ENCODE measurements at places on chromosomes 1 and 21.
A peak's percentile ranks its signal among the peaks of the same experiment; 100 is the strongest.

DNA sequence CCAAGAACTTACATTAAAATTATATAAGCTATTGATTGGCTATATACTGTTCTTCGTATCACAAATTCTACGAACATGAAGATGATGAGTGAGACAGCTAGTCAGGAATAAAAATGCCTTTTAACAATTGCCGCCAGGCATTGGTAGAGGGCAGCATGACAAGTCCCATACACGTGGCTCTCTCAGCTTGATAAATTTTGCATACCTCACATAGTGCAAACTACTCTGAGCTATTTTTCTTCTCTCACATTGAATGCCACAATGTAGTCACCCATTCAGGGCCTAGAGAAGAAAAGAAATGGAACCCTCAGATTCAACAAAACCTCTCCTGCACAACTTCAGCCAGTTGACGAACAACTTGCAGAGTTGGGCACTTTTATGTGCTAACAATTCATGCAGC, 27.0 kb upstream of the FMO2 start:
- DNase-seq: no peak

DNA sequence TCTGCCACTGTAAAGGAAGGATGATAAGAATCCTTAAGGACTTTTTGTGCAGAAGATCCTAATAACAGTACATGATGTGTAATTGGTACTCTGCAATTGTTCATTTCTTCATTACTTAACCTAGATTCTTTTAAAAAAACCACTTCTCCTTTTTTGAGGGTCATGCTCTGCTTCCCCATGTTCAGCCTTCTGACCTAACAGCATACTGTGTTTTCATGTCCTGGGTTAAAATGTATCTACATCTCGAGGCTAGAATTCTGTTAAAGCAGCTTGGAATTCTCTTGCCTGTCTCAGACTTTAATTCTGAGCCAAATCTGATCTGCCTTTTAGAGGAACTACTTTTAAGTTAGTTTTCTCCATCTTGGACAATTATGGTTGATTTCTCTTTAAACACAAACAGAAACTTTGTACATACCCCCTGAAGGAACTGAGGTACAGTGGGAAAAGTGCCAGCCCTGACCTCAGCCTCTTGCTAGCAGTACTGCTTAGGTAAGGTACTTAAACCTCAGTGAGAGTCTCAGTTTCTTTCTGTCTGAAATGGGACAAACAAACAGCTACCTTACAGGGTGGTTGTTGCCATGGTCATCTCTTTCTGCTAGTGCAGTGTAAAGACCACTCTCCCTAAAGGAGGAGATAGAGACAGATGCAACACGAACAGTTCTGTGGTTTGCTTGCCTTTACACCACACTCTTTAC, 103.2 kb upstream of the DYNLT5 start:
- no peak for DNase-seq

GRCh38 chr21:18725653-18726052, 322.1 kb upstream of the TMPRSS15 start:
- DNase-seq: no peak

GRCh38 chr1:37497832-37498231, 16.7 kb downstream of the MEAF6 start:
- DNase-seq: no peak

DNA sequence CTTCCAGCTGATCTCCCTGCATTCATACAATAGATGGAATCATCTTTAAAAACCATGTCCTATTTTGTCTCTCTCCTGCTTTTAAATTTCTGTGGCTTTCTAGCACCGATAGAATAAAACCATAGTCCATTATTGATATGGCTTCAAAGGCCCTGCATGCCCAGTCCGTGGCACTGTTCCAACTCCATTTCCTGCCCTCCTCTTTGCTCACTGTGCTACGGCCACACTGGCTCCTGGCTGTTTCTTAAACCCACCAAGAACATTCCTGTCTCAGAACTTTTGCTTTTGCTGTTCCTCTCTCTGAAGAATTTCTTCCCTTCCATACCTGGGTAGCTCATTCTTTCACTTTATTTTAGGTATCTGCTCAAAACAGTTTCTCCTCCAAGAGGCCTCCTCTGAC, 7.2 kb downstream of the SLAMF1 start:
- DNase-seq: no peak

GRCh38 chr1:208977012-208977411, 606.5 kb upstream of the CAMK1G start:
- no peak for DNase-seq

DNA sequence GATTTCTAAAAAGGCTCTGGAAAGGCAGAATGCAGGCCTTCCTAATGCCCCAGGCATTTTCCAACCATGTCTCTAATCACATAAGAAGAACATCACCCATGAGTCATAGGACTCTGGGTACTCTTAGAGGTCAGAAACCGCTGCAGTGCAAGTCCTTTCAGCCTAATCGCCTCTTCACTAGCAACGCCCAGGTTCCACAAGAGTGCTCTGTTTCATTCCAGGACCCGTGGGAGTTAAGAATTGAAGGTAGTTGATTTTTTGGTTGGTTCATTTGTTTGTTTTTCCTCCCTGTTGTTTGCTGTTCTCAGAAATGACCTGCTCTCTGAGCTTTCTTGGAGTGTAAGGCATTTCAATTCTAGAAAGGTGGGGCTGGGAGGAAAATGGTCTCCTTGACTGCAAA, 123.2 kb downstream of the NR5A2 start:
- no peak for DNase-seq

GRCh38 chr21:15524855-15525254, 204.9 kb upstream of the USP25 start:
- no peak for DNase-seq

DNA sequence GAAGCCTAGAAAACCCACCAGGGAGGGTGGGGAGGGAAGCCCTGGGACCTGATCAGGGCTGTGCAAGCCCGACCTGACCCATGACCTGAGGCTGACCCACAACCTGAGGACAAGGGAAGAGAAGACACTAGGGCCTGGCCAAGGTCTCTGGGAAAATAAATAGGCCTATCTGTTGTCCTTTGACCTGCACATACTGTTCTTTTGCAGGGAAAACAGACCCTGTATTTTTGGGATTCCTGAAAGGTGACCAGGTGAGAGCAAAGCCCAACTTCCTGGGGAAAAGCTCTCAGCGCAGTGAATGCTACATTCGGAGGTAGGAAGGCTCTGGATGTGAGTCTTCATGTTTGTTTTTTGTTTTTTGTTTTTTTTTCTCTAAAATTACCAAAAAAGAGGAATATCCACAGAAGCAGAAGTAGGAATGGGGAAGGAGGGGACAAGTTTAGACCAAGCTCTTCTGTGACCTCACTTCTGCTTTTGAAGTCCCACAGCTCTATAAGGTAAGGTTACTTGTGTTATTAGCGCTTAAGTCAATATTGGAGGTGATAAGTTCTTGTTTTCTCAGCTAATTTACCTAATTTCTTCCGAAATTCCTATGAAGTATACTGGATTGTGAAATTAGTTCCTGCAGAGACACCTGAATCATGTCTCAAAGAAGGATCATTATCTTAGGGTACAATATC, 26.2 kb upstream of the LYST start:
- no peak for DNase-seq

DNA sequence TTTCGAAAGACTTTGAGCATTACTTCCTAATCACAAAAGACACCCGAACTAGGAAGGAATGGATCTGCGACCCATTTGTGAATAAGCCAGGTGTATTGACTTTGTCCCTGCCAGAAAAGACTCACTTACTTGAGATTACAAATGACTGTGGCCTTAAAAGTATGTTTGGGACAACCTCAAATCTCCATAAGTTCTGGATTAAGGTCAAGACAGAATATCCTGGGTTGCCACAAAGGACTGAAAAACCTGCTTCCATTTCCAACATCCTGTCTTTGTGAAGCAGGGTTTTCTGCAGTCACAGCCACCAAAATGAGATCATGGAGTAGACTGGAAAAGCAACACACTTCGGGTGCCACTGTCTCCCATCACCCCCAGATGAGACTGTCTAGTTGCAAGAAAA, 537.4 kb upstream of the ZRANB2 start:
- no peak for DNase-seq

GRCh38 chr21:26909972-26910371, 56.9 kb downstream of the ADAMTS5 start:
- no peak for DNase-seq

GRCh38 chr1:241603731-241604245, 36.4 kb downstream of the CHML start:
- DNase-seq: no peak

DNA sequence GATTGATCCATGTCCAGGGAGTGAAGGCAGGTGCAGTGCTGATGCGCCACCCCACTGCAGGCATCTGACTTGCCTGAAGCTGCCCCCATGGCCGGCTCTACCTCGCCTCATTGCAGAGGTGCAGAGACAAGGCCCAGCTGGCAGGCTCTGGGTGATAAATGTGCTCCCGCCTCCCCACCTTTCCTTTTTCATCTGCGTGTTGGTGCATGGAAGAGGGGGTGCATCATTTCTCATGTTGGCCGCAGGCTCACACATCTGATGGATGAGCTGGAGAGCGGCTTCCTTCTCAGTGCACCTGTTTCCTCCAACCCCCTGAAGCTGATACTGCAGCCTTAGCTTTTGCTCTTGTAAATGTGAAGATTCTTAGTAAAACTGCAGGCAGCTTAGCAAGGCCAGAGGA, 306.0 kb upstream of the KAZN start:
- DNase-seq: no peak

DNA sequence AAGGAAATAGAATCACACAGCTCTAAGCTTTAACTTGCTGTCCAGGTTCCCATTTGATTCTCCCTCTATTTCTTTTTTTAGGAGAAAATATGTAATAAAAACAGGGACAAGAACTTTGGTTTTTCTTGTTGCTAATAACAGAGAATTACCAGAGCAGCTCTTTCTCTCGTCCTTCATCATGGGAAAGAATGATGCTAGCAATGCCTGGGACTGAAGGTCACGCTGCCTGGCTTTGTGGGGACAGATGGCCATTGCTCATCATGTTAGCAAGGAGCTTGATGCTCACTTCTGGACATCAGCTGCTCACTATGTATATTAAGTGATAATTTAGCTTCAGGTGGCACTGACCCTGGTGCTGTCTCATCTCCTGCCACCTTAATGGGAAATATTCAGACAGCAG, 77.3 kb upstream of the AKT3 start:
- no peak for DNase-seq

- no peak for DNase-seq
Observed at GRCh38 chr1:41977326-41977725, 58.6 kb upstream of the HIVEP3 start.

- DNase-seq: no peak
Observed at GRCh38 chr1:197786280-197786679, 11.0 kb upstream of the DENND1B start.

DNA sequence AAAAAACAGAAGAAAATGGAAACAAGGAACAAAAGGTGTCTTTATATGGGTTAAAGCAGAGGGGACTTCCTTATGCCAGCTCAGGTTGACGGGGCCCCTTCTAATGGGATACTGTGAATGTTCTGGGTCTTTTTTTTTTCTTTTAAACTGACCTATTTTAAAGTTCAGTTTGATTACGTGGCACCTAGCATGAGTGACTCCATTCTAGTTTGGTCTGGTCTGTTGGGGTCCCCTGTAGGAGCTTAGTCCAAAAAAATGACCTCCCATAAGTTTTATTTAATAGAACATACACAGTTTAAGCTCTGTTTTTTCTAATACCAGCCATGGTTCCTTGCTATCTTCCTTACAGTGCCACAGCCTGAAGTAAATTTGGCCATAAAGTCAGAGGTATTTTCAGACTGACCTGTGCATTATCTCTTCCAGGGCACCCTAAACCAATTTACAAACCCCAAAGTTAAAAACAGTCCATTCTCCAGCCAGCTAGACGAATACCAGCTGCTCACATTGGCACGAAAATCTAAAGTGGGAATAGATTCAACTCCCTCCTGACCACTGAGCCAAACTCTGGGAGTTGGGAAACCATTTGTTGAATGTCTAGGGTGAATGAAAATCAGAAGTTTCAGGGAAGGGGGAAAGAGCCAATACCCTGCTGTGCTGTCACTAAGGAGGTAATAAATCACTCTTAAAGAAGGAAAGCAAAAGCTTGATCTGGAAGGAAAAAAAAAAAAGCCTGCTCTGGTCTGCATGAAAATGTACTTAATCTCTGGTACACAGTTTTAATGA, 42.4 kb downstream of the AKNAD1 start:
- DNase-seq: no peak

- DNase-seq: no peak
Observed at GRCh38 chr1:207833956-207834660, 76.8 kb downstream of the CD34 start.

- no peak for DNase-seq
Observed at GRCh38 chr1:156948708-156949107, 28.3 kb downstream of the LRRC71 start.

GRCh38 chr1:153510984-153511410, 24.8 kb downstream of the S100A6 start:
- peak; percentile 70 for DNase-seq

- DNase-seq: no peak
Observed at GRCh38 chr1:25095635-25096200, 136.6 kb downstream of the SYF2 start.

- DNase-seq: no peak
Observed at GRCh38 chr1:31214316-31215064, 25.2 kb downstream of the NKAIN1 start.

GRCh38 chr1:153944827-153945117, 1.7 kb downstream of the DENND4B start:
- no peak for DNase-seq

DNA sequence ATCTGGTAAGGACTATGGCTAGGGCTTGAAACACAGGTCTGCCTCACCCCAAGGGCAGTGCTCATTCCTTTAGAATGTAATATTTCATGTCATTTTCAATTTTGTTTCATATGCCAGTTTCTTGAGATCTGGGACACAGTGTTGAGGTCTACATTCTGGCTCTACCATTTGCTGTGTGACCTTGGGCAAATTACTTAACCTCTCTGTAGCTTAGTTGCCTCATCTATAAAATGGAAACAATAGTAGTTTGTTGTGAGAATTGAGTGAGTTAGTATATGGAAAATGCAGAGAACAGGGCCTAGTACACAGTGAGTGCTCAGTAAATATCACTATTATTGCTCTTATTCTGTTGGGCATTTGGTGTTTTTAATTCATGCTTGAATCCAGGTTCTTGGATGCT, 84.4 kb downstream of the WDR3 start:
- DNase-seq: no peak

DNA sequence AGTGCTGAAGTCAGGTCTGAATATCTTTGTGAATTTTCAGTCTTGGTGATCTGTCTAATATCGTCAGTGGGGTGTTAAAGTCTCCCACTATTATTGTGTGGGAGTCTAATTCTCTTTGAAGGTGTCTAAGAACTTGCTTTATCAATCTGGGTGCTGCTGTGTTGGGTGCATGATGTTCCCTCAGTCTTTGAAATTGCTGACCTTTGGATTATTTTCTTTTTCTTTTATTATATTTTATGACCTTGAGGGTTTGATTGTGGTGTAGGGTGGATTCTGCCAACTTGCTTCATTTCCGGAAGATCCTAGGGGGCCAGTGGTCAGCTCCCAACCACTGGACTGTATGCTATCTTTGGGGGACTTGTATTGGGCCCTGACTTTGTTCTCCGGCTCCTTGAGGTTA, 415.3 kb downstream of the USP25 start:
- no peak for DNase-seq

GRCh38 chr1:230744382-230744781, 2.8 kb upstream of the CAPN9 start:
- DNase-seq: no peak
